Activated naive CD8-positive, alpha-beta T cell treated with anti-CD3 and anti-CD28 coated beads for 36 hours (primary cell): ENCODE measurements at places on chromosomes 13 and 19.

DNA sequence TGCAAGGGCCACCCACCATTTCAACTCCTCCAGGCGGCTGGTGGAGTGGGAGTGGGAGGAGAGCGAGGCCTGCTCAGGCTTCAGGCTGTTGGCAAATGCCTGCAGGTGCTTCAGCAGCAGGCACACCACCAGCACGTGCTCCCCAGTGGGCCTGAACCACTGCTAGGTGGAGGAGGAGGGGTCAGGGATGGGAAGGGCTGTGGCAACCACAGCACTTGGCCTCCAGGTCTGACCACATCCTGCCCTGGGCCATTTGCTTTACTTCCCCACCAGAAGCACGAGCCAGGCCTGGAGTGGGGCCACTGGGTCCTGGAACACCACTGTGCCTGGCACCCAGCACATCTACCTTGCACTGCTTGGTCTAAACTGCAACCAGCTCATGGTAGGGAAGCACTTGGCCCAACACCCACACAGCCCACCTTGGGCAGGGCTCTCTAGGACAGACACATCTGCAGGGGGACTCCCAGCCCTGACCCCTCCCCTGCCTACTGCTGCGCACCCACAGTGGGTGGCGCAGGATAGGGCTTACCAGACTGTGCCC is 26.2 kb downstream of the TUBA3C start:
- DNase-seq, result no peak

DNA sequence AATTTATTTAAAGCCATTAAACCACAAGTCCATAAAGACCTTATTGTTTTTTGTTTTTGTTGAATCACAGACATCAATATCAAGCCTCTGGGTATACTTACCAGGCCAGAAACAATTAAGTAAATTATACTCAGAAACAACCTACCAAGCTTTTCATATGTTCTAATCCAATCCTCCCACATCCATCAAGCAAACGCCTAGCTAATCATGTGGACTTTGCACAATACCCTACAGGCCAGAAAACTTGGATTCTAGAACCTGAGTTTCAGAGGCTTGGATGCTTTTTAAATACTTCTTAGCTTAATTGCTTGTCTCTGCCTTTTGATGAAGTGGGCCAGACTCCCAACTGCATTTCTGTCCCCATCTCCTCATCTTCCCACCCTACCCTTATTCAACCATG is 39.9 kb downstream of the TGDS start:
- DNase-seq, result no peak

- DNase-seq, result no peak
Measured at GRCh38 chr13:59305896-59306295, 857.8 kb downstream of the DIAPH3 start.

- DNase-seq, result no peak
Measured at GRCh38 chr13:27504868-27505194, 54.5 kb upstream of the MTIF3 start.

DNA sequence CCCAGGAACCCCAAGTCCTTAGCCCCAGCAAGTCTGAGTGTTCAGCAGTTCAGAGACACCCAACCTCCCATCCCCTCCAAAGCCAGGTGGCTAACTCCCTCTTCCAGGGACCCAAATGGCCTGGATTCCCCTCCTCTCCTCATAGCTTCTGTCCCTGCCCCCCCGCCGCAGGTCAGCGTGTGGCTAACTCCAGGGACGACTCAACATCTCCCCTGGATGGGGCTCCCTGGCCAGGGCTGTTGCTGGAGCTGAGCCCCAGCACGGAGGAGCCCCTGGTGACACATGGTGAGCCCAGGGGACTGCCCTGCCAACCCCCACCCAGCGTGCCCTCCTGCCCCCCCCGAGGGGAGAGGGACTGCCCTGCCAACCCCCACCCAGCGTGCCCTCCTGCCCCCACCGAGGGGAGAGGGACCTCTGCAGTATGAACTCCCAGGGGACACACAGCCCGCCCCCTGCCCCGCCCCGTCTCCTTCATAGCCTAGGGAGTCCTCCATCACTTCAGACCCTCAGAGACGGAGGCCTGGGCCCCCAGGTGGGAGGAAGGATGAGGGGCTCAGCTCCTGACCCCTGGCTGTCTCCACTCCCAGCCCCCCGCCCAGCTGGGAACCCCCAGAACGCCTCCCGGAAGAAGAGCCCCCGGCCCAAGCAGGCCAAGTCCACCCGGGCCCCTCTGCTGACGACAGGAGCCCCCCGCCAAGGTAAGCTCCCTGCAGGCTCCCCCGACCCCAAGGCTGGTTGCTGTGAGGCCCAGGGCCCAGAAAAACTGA is 1.7 kb downstream of the SSC5D start:
- DNase-seq, result no peak

DNA sequence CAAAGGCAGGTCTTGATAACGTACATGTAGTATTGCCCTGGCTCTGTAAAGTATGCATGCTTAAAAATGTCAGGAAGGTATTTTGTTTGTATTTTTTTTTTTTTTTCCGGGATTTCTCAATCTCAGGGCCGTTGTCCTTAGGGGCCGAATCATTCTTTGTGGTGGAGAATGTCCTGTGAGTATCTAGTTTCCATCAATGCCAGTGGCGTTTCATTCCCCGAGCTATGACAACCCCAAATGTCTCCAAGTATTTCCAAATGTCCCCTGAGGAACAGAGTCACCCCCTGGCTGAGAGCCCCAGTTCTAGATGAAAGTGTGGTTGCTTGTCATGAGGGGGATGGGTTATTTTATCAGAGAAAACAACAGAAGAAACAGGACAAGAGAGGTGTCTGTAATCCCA is 68.7 kb downstream of the ACSBG2 start:
- no peak for DNase-seq

- DNase-seq, result no peak
Measured at GRCh38 chr13:49625392-49626079, 2.8 kb upstream of the ARL11 start.

DNA sequence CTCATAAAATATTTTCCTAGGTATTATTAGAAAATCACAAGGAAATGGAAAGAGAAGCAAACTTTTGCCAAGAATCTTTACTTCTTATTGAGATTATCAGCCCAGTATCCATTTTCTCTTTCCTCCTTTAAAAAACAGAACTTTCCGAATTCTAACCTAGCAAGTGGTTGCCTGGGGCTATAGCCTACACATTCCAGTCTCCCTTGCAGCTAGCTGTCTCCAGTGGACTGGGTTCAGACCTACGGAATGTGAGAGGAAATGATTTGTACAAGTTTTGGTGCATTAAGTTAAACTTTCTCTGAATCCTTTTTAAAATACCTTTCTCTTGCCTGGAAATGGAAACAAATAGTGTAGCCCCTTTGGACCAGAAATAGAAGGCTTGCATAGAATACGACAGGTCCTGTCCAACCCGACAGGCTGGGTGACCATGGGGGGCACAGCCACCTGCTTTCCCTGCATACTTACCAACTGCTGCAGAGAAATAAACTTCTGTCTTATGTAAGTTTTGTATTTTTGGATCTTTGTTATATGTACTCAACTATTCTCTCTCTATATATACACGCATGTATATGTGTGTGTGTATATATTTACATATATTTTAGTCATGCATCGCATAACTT is 185.9 kb downstream of the NALCN start:
- DNase-seq, result no peak

DNA sequence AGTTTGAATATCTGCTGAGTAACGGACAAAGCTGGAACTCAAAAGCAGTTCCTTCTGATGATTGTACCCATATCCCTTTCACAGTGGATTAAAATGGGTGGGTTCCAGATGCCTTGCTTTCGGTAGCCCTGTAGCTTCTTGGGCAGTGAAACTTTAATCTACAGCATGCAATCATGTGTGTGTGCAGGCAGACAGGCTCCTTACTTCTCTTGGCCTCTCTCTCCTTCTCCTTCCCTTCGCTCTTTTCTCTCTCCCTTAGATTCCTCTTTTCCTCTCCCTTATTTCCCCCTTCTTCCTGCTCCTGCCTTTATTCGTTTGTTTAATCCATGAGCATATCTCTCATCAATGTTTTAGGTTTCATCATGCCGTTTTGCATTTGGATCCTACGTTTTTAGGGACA is 8.1 kb downstream of the DGKH start:
- DNase-seq, result no peak

DNA sequence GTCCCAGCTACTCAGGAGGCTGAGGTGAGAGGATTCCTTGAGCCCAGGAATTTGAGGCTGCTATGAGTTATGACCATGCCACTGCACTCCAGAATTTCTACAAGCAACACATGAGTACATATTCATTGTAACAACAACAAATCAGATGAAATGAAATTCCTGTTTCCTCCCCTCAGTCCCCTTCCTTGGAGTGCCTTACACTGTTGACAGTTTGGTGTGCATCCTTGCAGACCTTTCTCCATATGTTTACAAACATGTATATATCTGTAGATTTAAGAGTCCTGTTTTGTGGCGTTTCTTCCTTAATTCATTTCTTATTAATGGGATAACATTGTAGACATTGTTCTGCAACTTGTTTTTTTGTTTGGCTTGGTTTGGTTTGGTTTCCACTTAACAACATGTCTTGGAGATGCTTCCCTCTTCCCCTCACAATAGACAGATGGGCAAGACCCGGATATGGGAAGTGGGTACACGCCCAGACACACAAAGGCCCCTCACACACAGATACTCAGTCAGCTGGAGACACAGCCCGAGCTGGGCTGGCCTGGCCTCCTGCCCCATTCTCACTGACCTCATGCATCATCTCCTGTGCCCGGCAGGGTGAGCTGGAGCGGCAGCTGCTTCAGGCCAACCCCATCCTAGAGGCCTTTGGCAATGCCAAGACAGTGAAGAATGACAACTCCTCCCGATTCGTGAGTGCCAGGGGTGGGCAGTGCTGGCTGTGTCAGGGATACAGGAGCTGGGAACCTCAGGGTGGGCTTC is 21.7 kb downstream of the MYH14 start:
- no peak for DNase-seq

DNA sequence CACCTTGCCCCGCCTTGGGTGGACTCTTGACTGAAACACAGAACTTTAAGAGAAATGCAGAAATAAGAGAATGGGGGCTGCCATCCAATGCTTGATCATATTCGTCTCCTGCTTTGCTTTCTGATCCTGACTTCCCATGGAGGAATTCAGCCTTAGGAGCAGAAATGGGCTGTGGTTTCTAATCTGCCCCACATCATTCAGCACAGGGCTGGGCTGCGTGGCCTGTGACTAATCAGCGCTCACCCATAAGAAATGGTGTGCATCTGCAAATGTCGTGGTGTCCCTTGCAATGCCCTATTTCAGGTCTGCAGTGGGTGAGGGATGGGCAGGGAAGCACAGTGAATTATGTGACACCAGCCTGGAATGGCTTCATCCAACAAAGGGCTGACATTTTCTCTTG is 60.7 kb upstream of the URI1 start:
- no peak for DNase-seq

- no peak for DNase-seq
Measured at GRCh38 chr13:114099918-114100445, 32.4 kb downstream of the RASA3 start.

- no peak for DNase-seq
Measured at GRCh38 chr13:109243311-109243951, 543.0 kb downstream of the IRS2 start.

GRCh38 chr19:17950310-17951156 is 16.4 kb upstream of the KCNN1 start:
- peak; percentile 49 for DNase-seq

DNA sequence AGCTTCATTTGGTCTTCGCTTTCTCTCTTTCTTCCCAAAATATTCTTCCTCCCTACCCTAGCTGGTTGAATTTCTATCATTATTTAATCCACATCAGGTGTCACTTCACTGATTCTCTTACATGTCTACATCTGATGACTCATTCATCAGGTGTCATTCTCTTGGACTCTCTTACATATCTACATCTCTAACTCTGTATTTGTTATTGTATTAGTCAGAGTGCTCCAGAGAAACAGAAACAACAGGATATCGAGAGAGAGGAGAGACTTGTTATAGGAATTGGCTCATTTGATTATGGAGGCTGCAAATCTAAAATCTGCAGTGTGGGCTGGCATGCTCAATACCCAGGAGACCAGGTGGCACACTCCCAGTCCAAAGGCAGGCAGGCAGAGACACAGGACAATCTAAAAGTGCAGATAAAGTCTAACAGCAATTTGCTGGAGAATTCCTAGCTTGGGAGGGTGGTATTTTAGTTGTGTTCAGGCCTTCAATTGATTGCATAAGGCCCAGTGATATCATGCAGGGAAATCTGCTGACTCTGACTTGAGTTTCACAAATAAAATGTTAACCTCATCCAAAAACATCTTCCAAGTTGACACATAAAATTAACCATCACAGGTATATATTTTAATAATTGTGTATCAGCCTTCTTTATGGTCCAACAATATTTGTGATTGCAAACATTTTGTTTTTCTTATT is 541.4 kb upstream of the SLITRK5 start:
- no peak for DNase-seq

GRCh38 chr13:98672947-98673613 is 79.4 kb downstream of the SLC15A1 start:
- peak; percentile 35 for DNase-seq

GRCh38 chr13:82036602-82037001 is 1695.7 kb upstream of the SPRY2 start:
- DNase-seq, result no peak

- no peak for DNase-seq
Measured at GRCh38 chr19:31716826-31717225, 367.6 kb upstream of the TSHZ3 start.

DNA sequence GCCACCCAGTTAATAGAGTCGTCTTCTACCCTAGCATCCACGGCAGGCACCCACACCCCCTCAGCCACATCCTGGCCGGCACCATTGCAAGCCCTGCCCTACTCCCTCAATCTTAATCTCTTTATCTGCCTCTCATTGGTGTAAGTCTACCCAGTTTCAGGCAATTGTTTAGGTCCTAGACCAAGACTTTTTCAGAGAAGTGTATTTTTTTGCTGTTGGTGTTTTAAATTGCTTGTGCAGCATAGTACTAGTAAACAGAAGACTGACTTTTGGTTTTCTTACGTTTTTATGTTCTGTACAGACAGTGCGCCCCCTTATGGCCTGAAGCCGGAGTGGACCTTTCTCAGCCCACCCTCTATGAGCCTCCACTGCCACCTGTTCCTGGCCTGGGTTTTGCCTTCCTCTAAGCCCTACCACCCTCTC is 2.3 kb upstream of the LCP1 start:
- peak; percentile 66 for DNase-seq
